Activated T-cell treated with anti-CD3 and anti-CD28 coated beads, Interleukin-2, amount 50 U/mL, for 24 hours (primary cell): ENCODE measurements at places on chromosomes 6 and 20.

- H3K27me3 ChIP-seq, result peaks cover 16% of the 10 kb centered on the region
- H3K4me1 ChIP-seq, result no peaks in the 10 kb centered on the region
- no peak overlapping the region for H3K27ac ChIP-seq
- no peak for DNase-seq
Measured at GRCh38 chr20:4470375-4470774, 251.3 kb upstream of the PRND start.

DNA sequence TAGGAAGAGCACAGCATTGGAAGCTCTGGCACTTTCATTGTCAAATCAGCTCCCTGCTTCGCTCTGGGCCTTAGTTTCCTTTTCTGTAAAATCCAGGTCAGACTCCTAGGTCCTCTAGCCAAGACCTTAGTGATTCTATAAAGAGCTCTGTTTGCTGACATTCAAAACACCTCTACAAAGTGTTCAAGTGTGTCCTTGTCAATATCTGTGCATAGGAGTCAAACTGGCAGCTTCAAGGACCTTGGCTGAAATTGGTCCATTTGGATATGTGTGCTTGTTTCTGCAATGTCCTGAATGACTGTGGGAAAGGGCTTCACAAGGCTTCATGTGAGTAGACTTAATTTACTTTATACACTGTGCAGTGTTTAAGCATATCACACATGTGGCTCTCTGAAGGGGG is 73.9 kb upstream of the ENPP5 start:
- H3K36me3 ChIP-seq, result no peaks in the 10 kb centered on the region
- no peak overlapping the region for H3K27ac ChIP-seq
- peaks cover 6% of the 10 kb centered on the region for H3K27me3 ChIP-seq
- H3K4me1 ChIP-seq, result no peaks in the 10 kb centered on the region

DNA sequence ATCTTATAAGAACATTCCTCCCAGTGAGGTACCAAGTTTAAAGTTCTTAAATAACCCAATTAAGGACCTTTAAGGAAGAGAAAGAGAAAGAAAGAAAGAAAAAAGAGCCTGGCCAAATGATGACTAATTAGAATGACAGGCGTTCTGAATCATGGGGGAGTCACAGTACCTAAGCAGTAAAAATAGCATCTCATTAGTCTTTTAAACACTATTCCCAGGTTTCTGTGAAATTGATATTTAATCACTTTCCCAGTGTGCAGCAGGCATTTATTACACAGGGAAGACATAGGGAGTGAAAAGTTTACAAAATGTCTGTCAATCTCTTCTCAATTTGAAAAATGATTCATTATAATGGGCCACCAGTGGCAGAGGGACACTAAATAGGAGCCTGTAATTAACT is 251.4 kb upstream of the MANEA start:
- no peak overlapping the region for H3K4me3 ChIP-seq
- DNase-seq, result no peak
- H3K4me1 ChIP-seq, result no peaks in the 10 kb centered on the region
- H3K36me3 ChIP-seq, result no peaks in the 10 kb centered on the region
- H3K27me3 ChIP-seq, result no peaks in the 10 kb centered on the region

GRCh38 chr6:73062837-73063236 is 162.5 kb downstream of the KHDC1L start:
- H3K27ac ChIP-seq, result no peak overlapping the region
- H3K4me1 ChIP-seq, result no peaks in the 10 kb centered on the region
- no peaks in the 10 kb centered on the region for H3K27me3 ChIP-seq
- no peaks in the 10 kb centered on the region for H3K36me3 ChIP-seq
- no peak for DNase-seq

- no peak for DNase-seq
- no peaks in the 10 kb centered on the region for H3K4me1 ChIP-seq
- H3K4me3 ChIP-seq, result no peak overlapping the region
- H3K27ac ChIP-seq, result no peak overlapping the region
- H3K36me3 ChIP-seq, result peaks cover 34% of the 10 kb centered on the region
- H3K27me3 ChIP-seq, result no peaks in the 10 kb centered on the region
Measured at GRCh38 chr6:34970957-34971356, 81.9 kb downstream of the ANKS1A start.

GRCh38 chr20:45823949-45824835 is 2.9 kb downstream of the TNNC2 start:
- H3K27ac ChIP-seq, result peak overlapping the region; percentile 59
- H3K27me3 ChIP-seq, result peaks cover 38% of the 10 kb centered on the region
- no peaks in the 10 kb centered on the region for H3K36me3 ChIP-seq
- H3K4me1 ChIP-seq, result peaks cover 18% of the 10 kb centered on the region
- H3K4me3 ChIP-seq, result peak overlapping the region; percentile 53
- DNase-seq, result peak; percentile 67

GRCh38 chr6:20402342-20403069 is 827 bp downstream of the E2F3 start:
- no peaks in the 10 kb centered on the region for H3K27me3 ChIP-seq
- H3K36me3 ChIP-seq, result peaks cover 44% of the 10 kb centered on the region
- H3K4me3 ChIP-seq, result peak overlapping the region; percentile 99
- DNase-seq, result peak; percentile 75
- peaks cover 40% of the 10 kb centered on the region for H3K4me1 ChIP-seq
- peak overlapping the region; percentile 99 for H3K27ac ChIP-seq
